Aorta (tissue), 5 donors: ENCODE measurements at places on chromosomes 12 and 14. TPM values are rescaled to one million over a fixed set of nuclear protein-coding genes. Genes with fewer than 3 reads are reported as not detected.

RTL1 gene
- total RNA-seq: not detected

ORAI1 gene
- 12.5 TPM for total RNA-seq

APOLD1 gene
- total RNA-seq: 20.2 TPM

KRT82 gene
- total RNA-seq: not detected

LEMD3 gene
- total RNA-seq: 32.0 TPM

CD4 gene
- total RNA-seq: 40.6 TPM

DNA sequence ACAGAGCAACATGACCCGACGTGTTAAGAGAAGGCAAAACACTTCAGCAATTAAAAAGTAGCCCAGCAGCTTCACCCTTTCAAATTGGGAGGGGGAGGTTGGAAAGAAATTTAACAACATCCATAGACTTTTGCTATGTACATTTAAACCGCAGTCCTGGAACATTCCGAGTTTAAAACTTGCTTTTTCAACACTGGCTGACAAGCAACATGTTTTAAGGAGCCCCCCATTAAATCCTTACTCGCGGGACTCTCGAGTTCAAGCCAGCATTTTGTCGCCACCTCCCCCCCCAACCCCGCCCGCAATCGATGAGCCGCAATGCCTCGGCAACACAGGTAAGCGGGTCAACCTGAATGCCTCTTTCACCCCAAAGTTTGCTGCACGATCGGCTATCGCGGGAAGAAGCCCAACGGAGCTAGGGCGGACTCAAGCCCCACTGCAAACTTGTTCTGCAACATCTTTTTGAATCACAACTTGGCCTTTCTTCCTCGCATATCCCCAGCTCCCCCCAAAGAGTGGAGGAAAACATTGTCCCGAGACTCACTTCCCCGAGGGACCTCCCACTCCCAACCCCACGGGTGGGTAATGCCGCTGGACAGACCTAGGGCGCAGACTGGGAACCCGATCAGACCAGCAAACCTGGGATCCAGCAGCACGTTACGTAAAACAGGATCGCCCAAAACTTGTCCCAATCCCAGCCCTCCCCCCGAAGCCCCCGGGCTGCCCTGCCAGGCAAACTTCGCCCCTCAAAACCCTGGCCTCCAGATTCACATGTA, 777 bp downstream of the ZFP36L1 start:
- DNase-seq: peak; percentile 64

DNA sequence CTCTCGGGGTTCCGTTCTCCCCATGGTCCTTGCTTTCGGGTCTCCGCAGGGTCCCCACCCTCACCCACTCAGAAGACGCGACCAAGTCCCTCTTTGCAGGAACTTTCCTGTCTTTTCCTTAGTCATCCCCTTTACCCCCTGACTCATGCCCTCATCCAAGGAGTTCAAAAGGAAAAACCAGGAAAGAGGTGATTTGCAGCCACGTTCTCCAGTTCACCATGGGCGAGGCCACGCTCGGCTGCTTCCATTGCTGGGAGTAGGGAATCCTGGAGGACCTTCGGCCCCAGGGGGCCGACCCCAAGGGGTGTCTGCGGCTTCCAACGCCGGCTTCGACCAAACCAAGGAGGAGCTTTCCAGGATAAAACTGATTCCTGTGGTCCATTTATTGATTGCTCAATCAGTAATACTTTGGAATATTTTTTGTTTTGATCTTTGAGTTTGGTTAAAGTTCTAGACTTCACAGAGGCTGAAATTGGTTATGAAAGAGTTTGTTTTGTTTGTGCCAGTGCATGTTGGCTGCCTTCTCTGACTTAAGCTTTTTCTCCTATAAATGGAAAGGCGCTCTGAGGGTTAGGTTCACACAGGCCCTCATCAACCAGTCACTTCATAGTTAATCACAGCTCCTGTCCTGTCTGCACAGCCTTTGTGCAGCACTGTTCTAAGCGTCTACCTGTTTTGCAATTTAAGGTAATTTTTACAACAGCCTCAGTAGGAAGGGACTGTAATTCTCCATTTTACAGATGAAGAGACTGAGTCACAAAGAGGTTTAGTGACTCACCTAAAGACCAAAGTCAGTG, 827 bp downstream of the ALDH2 start:
- peak; percentile 79 for DNase-seq

- no peak for DNase-seq
Measured at GRCh38 chr12:104578453-104578852, 121.7 kb downstream of the CHST11 start.

GRCh38 chr12:39390752-39391151, 52.2 kb downstream of the KIF21A start:
- DNase-seq: no peak

- no peak for DNase-seq
Measured at GRCh38 chr12:53492188-53492587, 7.1 kb downstream of the MAP3K12 start.

GRCh38 chr12:41367726-41368405, 179.7 kb downstream of the PDZRN4 start:
- no peak for DNase-seq

DNA sequence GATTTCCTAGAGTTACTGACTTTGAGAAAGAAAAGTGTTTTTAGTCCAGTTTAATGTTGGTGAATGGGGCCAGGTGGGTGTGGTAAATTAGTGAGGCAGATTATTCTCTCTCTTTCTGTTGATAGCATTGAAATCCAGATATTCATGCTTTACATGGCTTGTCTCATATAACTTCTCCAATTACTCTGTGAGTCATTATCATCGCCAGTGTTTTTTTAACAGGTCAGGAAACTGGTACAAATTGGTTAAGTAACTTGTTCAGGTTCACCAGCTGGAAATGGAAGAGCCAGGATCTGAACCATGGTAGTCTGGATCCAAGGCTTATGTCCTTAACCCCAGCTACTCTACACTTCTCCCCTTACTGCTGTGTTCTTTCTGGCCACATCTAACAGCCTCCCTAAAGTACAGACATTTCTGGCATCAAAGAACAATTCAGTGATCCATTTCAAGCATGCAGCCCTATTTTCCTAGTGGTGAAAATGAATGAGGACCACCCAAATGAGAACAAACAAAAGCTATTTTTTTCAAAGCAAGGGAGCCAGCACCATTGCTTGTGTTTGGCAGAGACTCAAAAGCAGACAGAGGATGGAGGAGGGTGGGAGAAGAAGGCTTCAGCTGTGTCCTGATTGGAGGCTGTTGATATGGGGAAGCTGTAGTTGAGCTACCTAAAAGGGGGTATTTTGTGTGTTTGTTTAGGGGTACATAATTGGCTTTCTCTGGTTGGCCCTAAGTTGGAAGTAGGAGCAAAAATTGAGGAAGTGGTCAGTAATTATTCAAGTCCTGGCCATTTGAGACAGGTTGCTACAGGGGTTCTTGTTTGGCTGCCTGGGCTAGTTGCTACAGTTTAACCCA, 1.7 kb downstream of the IRAK3 start:
- DNase-seq: no peak

GRCh38 chr12:21499765-21500164, 1.7 kb downstream of the RECQL start:
- DNase-seq: no peak

- no peak for DNase-seq
Measured at GRCh38 chr12:100591979-100592378, 18.5 kb downstream of the GAS2L3 start.

DNA sequence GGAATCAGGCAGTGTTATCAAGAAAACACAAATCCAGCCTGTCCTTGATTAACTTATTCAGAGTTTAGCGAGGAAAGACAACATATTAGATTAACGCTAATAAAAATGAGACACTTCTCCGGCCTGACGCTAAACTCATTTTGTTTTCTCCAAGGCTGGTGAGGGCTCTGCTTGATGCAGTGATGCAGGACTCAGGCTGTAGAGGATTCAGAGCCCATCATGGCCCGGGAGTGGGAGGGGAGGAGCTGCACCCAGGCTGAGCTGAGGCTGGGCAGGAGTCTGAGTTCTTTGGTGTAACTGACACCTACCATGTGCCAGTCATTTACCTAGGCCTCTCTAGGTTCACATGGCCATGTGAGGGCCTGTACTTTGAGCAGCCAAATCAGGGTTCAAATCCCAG, 70.0 kb downstream of the WSCD2 start:
- no peak for DNase-seq

DNA sequence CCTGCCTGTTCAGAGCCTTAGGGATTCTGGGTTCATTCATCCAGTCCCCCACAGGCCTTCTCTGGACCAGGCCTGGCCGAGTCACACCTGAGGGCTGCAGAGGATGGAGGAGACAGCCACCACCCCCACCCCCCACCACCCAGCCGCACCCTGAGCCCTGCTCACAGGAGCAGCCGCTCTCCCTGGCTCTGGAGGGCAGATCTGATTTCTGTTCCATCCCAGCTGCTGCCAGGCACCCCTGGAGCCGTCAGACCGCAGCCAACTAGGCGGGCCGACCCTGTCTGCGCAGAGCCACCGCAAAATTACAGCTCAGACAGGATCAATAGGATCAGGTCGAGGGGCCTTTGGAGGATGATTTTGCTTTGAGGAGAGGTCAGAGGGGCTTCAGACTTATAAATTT, 154.6 kb upstream of the MYL2 start:
- DNase-seq: no peak

DNA sequence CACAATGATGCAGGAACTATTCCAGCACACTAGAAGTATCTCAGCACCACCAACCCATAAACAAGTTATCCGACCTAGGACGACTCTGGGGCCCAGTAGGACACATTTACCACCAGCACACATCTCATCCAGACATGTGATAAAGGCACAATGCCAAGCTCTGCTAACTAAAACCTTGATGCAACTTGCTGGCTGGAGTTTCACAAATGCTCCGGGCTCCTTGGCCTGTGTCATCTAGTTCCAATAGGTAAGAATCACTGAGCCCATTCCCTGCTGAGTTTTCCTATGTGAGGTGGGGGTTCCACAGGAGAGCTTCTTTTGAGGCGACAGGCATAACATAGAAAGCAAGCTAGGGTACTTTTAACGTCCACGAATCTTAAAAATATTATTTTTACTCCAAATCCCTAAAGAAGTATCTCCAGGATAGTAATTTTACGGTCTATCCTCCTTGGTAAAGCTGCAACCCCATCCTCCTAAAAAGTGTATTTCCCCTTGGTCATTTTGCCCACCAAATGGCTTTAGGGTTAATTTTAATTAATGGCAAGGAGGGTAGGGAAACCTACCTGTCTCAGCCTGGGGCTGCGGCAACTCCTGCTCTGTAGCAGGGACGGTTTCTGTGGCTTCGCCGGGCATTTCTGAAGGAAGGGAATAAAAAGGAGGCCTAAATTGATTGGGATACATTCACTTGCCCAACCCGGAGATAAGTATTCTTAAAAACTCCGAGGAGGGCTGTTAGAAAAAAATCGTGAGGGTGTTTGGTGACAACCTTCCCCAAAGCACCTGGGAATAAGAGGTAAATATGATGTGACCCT, 1.0 kb downstream of the NACA start:
- peak; percentile 67 for DNase-seq

DNA sequence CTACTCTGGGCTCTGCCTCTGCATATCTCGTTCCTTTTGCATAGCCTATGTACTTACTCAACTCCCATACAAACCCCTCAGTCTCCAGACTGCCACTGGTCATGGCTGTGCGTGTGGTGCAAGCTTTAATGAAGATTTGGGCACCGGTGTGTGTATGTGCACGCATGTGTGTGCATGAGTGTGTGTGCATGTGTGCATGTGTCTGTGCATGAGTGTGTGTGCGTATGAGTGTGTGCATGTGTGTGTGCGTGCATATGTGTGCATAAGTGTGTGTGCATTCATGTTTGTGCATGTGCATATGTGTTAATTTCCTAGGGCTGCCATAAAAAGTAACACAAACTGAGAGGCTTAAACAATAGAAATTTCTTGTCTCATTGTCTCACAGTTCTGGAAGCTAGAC, 17.1 kb upstream of the TBPL2 start:
- no peak for DNase-seq

GRCh38 chr14:68662392-68662791, 130.5 kb downstream of the ZFP36L1 start:
- no peak for DNase-seq

- no peak for DNase-seq
Measured at GRCh38 chr14:85063747-85064146, 466.2 kb upstream of the FLRT2 start.
